Endodermal cell (in vitro differentiated cells): ENCODE measurements at places on chromosomes 7 and 10.
A peak's percentile ranks its signal among the peaks of the same experiment; 100 is the strongest.

DNA sequence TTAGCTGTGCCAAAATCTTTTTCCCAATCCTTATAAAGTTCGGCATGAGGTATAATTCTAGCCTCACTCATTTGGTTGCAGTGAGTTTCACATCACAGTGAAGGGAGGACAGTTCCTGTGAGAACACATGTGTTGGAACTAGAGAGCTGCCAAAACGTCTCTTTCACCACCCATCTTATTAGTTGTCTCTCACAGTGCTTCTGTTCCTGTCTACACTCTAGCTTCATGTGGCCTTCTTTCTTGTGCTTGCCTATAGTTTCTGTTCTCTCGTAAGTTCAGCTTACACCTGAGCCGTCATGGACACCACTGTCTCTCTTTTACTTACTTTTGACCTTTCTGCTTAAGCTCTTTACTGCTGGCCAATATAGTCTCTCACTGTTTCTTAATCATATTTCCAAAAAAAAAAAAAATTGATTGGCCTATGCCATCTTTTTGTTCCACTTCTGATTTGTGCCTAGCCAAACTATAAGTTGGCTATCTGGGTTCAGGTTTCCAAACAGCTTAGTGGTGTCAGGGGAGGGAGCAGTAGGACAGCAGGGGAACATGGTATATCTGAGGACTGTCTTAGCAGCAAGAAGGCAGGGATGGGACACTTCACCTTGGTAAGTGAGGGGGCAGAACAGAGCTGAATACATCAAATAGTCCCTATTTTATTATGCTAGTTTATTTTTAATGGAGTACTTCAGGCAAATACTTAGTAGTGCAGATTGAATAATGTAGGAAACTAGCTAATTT is 38.0 kb downstream of the ZNRF2 start:
- DNase-seq = no peak
- H3K27ac ChIP-seq = no peak overlapping the region
- H3K4me3 ChIP-seq = no peak overlapping the region
- H3K27me3 ChIP-seq = no peaks in the 10 kb centered on the region

DNA sequence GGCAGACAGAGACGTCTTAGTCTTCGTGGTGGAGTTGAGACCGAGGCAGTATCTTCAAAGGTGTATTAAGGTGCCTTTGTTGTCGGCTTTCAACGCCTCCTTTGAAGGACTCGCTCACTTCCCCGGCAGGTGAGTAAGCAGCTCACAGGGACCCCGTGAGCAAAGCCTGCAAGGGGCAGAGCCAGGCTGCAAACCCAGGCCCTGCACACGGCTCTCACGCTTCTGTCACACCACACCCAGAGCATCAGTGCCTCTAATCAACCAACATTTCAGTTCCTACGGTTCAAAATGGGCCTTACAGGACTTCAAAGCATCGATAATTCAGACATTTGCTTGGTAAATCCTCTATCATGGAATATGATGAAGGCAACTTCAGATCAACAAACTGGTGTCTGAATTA is 64.8 kb upstream of the INSIG1 start:
- DNase-seq = no peak
- H3K36me3 ChIP-seq = no peaks in the 10 kb centered on the region
- no peaks in the 10 kb centered on the region for H3K27me3 ChIP-seq
- no peak overlapping the region for H3K27ac ChIP-seq
- H3K4me3 ChIP-seq = no peak overlapping the region
- H3K4me1 ChIP-seq = peaks cover 4% of the 10 kb centered on the region

GRCh38 chr10:47288916-47289495 is 11.0 kb upstream of the GDF10 start:
- H3K36me3 ChIP-seq = no peaks in the 10 kb centered on the region
- no peaks in the 10 kb centered on the region for H3K27me3 ChIP-seq
- H3K4me3 ChIP-seq = no peak overlapping the region
- no peak overlapping the region for H3K27ac ChIP-seq

DNA sequence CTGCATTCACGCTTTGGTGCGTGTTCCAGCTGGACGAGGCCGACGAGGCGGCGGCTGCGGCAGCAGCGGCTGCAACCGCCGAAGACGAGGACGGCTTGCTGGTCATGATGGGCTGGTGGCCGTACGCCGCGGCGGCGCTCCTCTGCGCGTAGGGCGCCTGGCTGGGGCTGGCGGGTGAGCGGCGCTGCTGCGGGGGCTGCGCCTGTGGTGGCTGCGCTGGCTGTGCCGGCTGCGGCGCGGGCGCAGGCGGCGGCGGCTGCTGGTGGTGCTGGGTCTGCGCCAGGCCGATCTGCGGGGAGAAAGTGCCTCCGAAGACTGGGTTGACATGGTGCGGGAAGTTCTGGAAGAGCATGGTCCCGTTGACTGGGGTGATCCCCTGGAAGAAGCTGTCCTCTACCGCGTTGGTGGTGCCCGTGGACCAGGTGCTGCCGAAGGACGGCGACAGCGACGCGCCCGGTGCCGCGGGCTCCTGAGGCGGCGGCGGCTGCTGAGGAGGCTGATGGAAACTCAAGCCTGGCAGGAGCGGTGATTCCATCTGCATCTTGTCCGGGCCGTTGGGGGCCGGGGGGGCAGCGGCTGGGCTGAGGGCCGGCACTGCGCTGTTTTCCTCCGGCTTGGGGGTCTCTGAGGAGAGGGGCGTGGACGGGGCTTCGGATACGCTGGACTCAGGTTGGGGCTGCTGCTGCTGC is 51.1 kb downstream of the CPEB3 start:
- H3K4me3 ChIP-seq = peak overlapping the region; percentile 89
- H3K27ac ChIP-seq = no peak overlapping the region
- peaks cover 37% of the 10 kb centered on the region for H3K27me3 ChIP-seq
- no peaks in the 10 kb centered on the region for H3K36me3 ChIP-seq
- peaks cover 5% of the 10 kb centered on the region for H3K4me1 ChIP-seq

DNA sequence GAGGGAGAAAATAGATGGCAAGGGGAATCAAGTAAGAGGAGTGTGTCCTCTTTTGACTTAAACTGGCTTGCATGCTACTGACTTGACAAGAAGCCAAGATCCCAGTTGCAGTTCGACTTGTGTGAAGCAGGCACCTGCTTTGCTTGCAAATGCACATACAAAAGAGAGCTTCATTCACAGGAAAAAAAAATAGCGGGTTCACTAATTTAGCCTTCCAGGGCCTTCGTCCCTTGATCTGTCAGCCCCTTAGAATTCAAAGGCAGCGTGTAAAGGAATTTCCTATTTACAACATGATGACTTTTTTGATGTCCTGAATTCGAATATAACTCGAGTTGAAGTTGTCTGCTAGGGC is 192.1 kb downstream of the CELF2 start:
- DNase-seq = peak; percentile 29
- no peak overlapping the region for H3K27ac ChIP-seq
- no peak overlapping the region for H3K4me3 ChIP-seq
- no peaks in the 10 kb centered on the region for H3K4me1 ChIP-seq

- H3K4me1 ChIP-seq = no peaks in the 10 kb centered on the region
- no peak overlapping the region for H3K4me3 ChIP-seq
- H3K36me3 ChIP-seq = no peaks in the 10 kb centered on the region
- no peak for DNase-seq
- no peaks in the 10 kb centered on the region for H3K27me3 ChIP-seq
These were observed 137.0 kb downstream of the NEUROD6 start for GRCh38 chr7:31203551-31203950.

DNA sequence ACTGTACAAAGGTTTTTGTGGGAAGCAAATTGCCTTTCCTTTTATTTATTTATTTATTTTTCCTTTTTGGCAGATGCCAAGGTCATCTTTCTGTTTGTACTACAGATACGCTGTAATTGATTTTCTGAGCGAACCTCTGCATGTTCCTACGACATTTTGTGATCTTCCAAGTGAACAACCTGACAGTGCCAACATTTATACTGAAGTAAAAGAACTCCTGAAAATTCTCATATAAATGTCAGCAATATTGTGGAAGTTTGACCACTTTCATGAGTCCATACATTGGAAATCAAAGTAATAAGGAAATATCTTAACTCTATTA is 86.8 kb upstream of the EEPD1 start:
- H3K4me1 ChIP-seq = peaks cover 12% of the 10 kb centered on the region
- no peaks in the 10 kb centered on the region for H3K27me3 ChIP-seq
- H3K4me3 ChIP-seq = no peak overlapping the region
- DNase-seq = no peak

DNA sequence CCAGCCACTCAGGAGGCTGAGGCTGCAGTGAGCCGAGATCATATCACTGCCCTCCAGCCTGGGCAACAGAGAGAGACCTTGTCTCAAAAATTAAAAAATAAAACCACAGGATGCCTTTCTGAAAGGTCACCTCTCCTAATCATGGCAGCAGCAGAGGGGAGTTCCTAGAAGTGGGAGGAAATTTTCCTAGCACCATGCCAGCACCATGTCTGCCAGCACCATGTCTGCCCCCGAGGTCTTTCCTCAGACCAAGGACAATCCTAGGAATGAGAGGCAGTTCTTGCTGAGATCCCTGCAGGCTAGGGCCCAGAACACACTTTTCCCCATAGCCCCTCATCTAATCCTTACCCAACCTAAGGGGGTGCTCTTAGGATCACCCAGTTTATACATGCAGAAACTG is 22.3 kb upstream of the INMT start:
- no peak for DNase-seq
- H3K36me3 ChIP-seq = no peaks in the 10 kb centered on the region
- H3K4me3 ChIP-seq = no peak overlapping the region
